Hindlimb muscle (tissue), 1 donor: ENCODE measurements at places on chromosomes 4 and X. TPM values are rescaled to one million over a fixed set of nuclear protein-coding genes. Genes with fewer than 3 reads are reported as not detected.

Gene SSX2
- polyA plus RNA-seq = not detected

Gene HNRNPH2
- 60.1 TPM for polyA plus RNA-seq

Gene SMIM10L2A
- 2.6 TPM for polyA plus RNA-seq

Gene TENM3
- polyA plus RNA-seq = 17.7 TPM

Gene ZNF732
- 0.89 TPM for polyA plus RNA-seq

Gene RRH
- 0.53 TPM for polyA plus RNA-seq

Gene ALAS2
- 14.7 TPM for polyA plus RNA-seq

Gene TMEM144
- polyA plus RNA-seq = 3.3 TPM

Gene PDLIM3
- polyA plus RNA-seq = 410 TPM

Gene TMEM31
- polyA plus RNA-seq = 1.1 TPM

Gene COL4A6
- polyA plus RNA-seq = 2.6 TPM

Gene TMPRSS11F
- not detected for polyA plus RNA-seq

Gene MXD4
- 69.2 TPM for polyA plus RNA-seq

- DNase-seq = no peak
Observed at GRCh38 chr4:173516621-173517524, 13.2 kb downstream of the HAND2 start.

GRCh38 chr4:38016698-38017097 is 56.5 kb downstream of the PTTG2 start:
- no peak for DNase-seq

DNA sequence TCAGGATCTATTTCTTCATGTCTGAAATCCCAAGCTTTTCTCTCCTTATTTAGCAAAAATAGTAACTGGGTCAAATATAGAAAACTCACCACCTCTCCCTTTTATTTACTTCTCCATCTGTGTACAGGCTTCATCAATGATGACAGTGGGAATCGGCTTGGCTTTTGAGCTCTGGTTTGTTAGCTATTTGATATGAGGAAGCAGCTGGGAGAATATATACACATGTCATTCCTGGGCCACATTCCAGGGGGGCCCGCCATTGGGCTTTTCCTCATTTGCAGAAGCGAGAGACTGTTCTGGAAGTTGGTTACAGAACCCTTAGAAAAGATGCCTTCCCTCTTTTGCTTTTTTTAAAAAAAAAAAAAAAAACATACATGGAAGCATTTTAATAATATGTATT is 107.4 kb upstream of the F9 start:
- peak; percentile 19 for DNase-seq

- DNase-seq = no peak
Observed at GRCh38 chr4:4539481-4539880, 2.4 kb downstream of the STX18 start.

DNA sequence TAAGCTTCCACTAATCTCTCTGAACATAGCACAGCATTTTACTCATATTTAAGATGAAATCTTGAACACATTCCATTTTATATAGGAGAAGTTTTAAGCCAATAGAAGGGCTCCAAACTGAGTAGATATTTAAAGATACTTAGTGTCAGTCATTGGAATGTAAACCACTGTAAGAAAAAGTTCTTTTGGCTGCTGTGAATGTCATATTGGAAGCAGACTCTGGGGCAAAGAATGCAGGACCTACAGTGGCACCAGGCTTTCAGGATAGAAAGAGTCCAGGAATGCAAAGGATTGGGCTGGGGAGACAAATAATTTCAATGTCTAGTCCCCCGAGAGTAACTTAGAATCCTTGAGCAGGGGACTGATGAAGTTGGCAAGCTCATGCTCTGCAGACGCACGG is 1047.7 kb downstream of the STIM2 start:
- no peak for DNase-seq

- no peak for DNase-seq
Observed at GRCh38 chrX:13868591-13868990, 51.7 kb upstream of the GPM6B start.

DNA sequence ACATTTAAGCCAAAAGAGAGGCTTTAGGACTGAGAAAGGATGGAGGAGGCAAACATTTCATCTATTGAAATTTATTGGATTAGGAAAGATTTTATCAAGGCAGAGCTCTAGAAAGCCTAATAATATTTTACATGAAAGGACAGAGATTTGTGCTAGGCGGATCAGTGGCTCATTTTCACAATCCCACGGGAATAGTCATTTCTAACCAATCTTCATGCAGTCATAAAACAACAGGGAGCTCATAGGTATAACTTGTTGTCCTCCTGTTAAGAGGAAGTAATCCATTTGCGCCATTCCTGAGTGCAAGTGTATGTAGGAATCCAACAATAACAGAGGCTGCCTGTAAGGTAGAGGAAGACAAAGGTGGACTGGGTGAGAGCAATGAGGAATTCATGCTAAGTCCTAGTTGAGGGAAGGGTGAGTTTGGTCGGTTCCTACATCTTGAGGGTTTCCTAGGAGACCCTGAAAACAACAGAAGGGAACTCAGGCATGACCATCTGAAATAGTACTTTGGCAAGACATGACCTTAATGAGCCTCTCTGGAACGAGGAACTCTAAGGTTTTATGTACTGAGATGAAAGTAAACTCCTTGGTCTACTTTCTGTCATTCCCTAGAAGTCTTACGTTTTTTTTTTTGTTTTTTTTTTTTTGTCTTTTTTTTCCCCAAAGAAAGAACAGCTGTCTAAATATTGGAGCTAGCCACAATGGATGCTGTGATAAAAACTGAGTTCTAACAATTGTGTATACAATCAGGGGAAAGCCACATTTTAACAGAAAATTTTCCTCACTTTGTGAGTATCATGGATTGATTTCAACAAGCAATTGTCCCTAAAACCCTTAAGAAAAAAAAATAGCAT is 89.7 kb downstream of the GEMIN8 start:
- peak; percentile 34 for DNase-seq

DNA sequence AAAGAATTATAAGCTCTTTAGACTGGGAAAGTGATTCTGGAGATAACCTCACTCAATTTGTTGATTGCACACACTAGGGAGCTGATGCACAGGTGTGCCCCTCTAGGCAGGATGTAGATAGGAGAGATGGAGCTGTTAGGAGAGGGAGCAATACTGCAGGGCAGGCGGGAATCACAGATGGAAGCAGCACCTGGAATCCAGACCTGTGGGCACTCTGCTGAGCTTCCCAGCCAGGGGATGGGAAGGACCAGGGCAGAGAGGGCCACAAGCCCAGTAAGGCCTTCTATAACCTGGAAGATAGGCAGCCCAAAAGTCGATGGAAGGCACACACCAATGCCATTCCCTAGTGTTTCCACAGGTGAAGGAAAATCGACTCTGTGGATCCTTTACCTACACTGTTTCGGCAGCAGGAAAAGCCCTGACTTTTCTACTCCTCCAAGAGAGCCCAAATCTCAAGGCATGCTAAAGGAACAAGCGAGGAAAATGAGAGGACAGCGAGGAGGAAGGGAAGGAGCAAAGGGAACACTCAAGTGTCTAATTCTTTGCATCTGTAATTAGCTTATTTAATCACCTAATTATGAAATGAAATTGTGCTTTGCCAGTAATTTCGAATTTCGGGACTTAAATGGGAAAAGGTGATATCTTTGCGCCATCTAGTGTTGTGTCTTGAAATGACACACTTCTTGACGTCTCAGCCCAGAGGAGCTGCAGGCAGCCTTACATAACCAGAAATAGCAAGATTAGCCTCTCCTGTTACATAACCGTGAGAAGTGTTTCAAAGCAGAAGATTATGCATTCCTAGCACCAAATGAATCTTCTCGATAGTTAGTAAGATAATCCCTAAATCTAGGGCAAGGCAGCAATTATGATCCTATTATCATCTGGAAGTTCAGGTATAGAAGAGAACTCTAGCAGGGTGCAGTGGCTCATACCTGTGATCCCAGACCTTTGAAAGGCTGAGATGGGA is 31.0 kb upstream of the TLR3 start:
- peak; percentile 78 for DNase-seq

- DNase-seq = no peak
Observed at GRCh38 chr4:145340071-145340675, 141.5 kb upstream of the SMAD1 start.

DNA sequence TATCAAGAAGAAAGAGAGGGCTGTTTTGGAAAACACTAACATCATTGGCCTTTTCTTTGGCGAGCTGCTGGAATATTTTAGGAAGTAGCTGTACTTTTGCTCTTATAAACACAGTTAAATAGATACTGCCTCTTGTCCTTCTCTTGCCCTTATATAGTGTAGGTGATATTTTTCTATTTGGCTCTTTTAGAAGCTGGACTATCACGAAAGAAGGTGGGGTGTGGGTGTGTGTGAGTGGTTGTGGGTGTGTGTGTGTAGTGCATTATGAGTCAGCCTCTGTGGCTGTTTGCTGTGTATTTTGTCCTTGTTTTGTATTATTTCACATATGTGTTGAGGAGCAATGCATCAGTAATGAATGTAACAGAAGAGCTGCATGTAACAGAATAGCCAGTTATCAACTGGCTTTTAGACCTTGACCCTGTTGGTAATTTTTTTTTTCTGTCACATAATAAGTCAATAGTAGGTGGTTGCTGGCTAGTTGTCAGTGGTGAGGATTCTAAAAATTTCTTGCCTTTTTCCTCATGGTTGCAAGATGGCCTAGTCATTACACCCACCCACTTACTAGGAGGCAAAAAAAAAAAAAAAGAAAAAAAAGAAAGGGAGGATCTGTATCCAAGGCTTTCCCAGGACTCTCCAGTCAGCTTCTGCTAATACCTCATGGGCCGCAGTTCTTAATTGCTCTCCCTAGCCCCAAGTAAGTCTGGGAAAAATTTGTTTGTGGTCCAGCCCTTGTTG is 23.8 kb downstream of the ARHGAP10 start:
- DNase-seq = no peak

DNA sequence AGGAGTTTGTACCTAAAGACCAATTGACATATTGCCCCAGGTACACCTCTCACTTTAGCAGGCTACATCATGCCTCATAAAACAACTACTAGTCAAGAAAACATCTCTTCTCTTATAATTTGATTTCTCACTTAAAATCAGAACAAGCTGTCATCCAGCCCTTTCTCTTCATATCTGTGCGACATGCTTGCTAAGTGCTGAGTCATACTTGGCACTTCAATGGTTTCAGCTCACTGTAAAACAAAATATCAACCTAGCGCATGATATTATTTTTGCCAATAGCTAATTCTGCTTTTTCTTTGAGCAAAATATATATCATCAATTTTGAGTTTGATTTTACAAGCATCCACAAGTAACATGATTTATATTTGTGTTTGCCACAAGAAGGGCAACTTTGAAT is 27.9 kb upstream of the FUNDC1 start:
- DNase-seq = no peak

GRCh38 chr4:96035727-96036126 is 195.8 kb downstream of the PDHA2 start:
- no peak for DNase-seq

GRCh38 chr4:7828011-7828720 is 111.5 kb downstream of the AFAP1 start:
- peak; percentile 87 for DNase-seq

GRCh38 chrX:22041907-22042530 is 9.9 kb downstream of the PHEX start:
- no peak for DNase-seq

DNA sequence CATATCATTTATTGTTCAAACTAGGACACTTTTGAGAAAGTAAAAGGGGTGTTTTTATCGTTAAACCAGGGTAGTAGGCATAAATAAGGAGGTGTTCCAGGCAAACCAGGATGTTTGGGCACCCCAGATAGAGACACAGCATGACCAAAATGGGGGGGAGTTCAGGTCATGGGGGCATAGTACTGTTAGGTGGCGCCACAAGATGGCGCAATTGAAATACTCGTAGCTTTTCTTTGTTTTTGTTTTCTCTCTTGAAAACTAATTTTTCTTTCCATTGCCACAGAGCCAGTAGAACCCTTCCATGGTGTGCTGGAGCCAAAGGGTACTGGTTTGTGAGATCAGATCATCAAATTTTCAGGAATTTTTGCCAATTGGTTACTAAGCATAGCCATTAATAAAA is 283.4 kb downstream of the BCOR start:
- peak; percentile 37 for DNase-seq

DNA sequence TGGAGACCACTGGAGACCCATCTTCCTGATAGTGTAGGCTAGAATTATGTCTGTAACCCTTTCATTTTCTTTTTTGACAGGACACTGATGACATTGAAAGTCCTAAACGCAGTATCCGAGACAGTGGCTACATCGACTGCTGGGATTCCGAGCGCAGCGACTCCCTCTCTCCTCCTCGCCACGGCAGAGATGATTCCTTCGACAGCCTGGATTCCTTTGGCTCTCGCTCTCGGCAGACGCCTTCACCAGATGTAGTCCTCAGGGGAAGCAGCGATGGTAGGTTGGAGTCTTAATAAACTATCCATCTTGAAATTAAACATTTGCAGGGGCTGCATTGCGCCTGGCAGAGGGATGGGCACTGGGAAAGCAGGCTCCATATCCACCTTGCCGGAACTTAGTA is 75.4 kb downstream of the LIMCH1 start:
- peak; percentile 34 for DNase-seq

DNA sequence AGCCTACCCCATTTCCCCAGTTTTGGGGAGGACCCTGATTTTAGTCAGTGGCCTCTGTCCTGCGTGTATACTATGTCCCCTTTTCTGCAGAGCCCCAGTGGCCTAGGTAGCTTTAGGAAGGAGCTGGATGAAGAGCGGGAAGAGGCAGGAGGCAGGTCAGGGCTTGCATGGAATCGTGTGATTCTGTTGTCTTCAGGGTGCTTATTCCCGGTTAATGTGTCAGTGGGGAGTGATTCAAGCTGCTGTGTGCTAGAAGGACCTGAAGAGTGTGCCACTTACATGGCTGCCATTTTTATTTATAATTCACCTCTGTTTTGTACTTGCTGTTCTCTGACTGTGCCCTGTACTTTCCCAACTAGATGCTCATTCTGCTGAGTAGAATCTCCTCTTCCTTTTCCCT is 127.3 kb upstream of the AMOT start:
- DNase-seq = no peak

- no peak for DNase-seq
Observed at GRCh38 chr4:89382439-89382838, 74.8 kb upstream of the GPRIN3 start.

- DNase-seq = no peak
Observed at GRCh38 chr4:6527259-6527658, 47.7 kb upstream of the MAN2B2 start.

DNA sequence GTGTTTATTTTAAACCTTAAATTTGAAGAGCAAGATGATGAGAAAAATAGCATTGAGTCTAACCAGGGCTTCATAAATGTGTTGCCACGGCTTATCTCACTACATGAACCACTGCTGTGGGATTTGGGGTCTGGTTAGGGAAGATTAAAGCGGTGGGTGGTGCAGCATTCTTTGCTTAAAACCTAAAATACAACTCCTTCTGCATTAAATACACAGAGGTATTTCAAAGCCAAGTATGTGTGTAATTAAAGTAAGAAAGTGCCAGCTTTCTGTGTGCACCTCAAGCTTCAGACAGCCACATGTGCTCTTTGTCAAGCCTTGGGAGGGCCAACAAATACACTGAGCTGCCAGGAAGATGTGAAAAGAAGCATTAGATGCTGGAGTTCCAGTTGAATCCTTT is 128.0 kb downstream of the CPE start:
- DNase-seq = no peak

DNA sequence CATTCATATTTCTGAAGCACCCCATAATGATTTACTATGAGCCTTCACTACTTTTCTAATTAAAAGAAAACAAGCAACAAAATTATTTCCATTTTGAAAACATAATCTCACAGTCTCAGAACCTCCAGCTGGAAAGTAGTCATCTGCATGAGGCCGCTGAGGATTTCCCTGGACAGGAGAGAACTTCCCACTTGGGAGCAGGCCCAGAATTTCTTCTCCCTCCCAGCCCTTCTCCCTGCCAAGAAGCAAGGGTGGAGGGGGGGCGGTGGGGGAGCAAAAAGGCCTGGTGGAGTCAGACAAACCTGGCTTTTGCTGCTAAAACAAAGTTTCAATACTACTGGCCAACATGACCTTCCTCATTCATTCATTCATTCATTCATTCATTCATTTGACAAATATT is 167.3 kb downstream of the PJA1 start:
- peak; percentile 51 for DNase-seq
